GM13977 (cell line): ENCODE measurements at places on chromosomes 1 and 21.

DNA sequence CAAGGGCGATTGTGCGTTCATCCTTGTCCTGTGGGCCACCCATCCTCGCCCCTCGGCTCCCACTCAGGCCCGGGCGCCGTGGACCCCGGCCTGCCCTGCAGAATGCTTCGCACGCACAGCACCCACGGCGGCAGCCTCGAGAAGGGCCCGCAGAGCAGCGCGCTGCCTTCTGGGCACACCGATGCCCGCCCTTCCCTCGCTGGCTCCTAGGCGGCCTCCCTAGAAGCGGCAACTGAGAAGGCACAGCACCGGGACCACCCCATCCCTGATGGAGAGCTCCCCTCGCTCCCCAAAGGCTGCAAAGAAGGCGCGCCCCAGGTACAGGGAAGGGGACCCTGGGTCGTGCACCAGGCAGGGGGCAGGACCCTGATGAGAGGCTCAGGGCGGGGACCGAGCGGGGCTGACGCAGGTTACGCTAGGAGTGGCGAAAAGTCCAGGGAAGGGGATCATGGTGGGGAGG lies 971 bp downstream of the CAPZB start:
- DNase-seq: no peak

- no peak for DNase-seq
Measured at GRCh38 chr21:45531393-45532215, 10.6 kb downstream of the SLC19A1 start.

DNA sequence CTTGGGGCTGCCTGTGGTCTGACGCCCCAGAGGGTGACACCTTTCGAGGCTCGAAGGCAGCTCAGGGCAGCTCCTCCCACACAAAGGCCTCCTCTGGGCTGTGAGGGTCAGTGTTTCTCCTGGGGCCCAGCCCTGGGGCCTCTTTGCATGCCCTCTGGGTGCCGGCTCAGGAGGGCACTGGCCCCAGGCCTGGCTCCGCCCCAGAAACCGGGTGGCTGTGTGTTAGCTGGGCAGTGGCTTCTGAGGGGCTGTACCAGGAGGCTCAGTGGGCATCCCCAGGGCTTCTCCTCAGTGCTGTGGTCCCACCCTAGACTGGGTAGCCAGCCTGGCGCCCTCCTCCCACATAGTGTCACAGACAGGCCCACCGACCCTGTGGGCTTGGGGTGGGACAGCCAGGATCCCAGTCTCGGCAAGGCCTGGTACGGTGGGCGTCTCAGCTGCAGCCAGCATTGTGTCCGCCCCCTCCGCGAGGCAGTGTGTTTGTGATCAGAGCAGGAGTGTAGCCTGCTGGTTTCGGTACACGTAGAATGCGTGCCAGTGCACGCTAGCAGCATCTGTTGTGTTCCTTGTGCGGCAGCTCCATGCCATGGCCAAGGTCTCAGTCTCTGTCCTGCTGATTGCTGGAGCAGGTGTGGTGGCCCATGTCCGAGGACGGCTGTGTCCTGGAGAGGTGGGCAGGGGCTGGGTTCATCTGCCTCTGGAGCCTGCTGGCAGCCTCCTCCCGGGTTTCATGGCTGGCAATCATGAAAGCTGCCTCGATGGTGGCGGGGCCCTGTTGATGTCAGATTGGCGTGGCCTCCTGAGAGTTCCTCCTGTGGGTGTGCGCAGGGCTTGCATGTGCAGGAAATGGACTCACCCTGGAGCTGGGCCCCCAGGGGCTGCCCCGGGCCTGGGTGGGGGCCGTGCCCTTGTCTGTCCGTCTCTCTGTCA lies 28.0 kb downstream of the RRP1 start:
- no peak for DNase-seq

GRCh38 chr1:48120621-48121020 lies 101.9 kb upstream of the SLC5A9 start:
- DNase-seq: no peak

DNA sequence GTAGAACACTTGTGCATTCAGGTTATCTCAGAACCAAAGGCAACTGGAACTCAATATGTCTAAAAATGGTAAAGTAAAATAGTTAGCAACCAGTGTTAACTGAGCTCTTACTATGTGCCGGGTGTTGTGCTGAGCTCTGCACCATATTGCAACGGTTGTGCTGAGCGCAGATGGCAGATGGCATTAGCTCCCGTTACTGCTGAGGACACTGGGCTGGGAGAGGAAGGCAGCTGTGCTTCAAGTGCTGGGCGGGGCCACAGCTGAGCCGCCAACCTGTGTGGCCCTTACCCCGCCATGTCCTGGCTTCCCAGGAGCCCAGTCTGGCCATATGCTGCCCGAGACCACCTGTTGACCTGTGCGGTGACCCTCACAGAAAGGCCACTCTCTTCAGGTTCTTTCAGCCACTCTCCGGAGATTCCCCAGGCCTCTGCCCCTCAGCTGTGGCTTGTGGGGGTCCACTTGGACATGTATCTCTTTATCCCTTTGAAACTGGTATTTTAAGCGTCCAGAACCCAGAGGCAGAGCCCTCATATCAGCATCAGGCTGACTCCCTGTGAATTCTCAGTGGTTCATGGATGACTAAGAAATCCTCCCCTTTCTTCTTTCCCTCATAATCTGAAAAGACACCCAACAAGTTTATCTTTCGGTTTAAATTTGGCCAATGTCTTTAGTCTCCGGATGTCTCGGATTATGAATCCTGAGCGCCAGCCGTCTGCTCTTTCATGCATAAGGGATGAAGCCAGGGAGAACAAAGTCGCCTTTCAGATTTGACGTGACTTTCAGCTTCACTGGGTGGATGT lies 26.4 kb downstream of the LDLRAP1 start:
- no peak for DNase-seq

GRCh38 chr1:173914366-173914871 lies 2.7 kb downstream of the SERPINC1 start:
- peak; percentile 51 for DNase-seq

DNA sequence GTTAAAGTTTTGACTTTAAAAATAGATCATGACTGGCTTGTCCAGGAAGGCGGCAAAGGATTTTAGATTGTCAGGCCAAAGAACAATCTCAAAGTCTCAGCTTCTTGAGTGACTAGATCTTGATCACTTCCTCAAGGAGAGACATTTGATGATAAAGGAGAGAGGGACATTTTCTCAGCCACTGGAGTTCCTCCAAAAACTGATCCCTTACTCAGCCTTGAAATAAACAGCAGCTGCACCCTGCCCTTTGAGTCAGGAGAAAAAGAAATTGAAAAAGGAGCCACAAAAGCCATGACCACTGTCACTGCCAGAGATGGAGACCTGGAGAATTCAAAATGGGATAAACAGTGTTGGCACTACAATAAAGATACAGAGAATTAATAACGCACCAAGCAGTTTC lies 288.4 kb upstream of the PRMT6 start:
- DNase-seq: no peak

GRCh38 chr1:21909787-21910503 lies 27.2 kb downstream of the HSPG2 start:
- peak; percentile 84 for DNase-seq

DNA sequence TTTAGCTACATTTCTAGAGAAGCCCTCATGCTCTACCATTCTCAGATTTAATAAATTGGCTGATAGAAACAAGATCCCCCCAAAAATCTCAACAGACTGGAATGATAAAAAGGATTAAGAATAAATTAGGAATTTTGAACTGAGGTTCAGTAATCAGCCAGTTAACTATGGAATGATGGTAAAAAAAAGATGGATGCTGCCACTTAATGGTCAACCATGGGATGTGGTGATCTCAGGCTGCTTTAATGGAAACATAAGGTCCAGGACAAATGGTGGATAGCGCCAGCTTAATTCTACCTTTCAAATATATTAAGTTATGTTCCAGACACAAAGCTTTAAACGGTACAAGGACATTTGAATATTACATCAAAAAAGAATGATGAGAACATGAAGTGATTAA lies 49.9 kb downstream of the CCN1 start:
- DNase-seq: no peak

DNA sequence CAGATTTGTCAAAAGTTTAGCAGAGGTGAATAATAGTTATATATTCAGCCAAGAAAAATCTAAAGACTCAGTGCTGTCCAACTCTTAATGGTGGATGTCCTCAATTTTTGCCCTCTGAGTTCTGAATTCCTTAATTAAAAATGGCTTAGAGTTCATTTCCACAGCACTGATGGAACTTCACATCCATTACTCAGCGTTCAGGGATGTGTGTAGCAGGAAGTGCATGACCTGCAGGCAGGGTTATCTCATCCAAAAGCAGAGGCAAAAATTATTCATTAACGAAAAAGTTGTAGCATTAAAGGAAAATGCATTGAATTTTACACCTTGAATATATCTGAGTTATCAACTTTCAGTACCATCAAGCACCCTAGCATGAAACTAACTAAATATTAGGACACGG lies 96.7 kb downstream of the ZP4 start:
- DNase-seq: no peak

DNA sequence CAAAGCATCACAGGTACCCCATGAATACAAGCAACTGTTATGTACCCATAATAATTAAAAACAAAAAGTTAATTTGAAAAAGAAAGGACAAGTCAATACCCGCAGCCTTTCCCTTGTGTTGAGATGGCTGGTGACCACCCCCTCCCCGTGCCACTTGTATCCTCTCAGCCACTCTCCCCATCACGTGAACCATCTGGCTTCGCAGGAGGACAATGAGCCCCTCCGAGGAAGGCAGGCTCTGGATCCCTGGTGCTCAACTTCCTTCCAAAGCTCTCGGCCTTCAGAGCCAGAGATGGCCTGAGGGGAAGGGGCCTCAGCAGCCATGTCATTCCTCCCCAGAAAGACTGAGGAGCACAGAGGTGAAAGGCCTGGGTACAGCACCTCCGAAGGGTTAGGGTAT lies 120.4 kb upstream of the RAB4A start:
- no peak for DNase-seq

DNA sequence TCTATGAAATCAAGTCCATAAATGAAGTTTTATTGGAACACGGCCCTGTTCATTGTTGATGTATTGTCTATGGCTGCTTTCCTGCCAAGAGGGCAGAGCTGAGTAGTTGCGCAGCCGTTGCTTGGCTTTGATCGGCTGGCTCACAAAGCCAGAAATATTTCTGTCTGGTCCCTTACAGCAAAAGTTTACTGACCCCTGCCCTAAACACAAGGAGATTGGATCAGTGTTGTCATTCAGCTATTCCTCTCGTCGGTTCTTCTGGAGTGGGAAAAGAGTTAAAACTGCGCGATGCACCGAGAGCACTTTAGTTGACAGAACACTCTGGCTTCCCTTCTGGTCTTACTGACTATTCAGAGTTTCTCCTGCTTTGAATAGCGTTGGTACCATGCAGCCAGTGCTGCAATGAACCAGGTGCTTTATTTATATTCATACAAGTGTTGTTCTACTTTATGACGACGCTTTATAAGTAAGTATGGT lies 868 bp downstream of the ZBTB40 start:
- DNase-seq: peak; percentile 21

- DNase-seq: no peak
Measured at GRCh38 chr1:172917972-172918371, 132.8 kb downstream of the TNFSF18 start.

GRCh38 chr1:52249831-52250230 lies 107.9 kb downstream of the ZFYVE9 start:
- no peak for DNase-seq

DNA sequence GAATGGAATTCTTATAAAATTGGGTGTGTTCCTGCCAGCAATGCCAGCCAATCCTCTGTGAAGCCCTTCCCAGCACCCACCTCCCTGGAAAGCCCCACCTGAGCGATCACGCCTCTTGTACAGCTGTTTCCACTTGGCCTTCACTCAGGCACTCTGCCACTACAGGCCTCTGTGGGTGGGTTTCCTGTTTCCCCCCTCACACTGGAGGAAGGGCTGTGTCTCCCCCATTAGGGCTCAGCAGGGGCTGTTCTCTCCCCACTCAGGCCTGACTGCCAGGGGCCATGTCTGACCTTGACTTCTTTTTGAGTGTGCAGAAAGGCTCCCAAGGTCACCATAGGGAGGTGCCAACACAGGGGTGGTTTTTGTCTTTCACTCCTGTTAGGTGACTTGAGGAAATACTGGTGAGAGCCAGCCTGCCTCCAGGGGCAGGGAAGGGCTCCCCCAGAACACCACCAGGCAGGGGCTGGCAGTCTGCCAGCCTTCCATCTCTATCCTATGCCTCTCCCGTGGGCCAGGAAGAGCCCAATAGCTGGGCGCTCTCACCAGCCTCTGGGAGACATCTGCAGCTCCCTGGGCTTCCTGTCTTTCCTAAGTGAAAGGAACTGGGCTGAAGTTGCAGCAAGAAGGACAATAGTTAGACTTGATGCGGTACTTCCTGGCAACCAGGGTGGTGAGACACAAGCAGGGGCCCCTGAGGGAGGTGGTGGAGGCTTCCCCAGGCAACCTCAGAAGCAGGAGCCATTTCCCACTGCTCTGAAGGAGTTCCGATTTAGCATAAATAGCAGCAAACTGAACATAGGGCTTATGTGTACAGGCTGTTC lies 49.1 kb downstream of the ELK4 start:
- DNase-seq: peak; percentile 42

DNA sequence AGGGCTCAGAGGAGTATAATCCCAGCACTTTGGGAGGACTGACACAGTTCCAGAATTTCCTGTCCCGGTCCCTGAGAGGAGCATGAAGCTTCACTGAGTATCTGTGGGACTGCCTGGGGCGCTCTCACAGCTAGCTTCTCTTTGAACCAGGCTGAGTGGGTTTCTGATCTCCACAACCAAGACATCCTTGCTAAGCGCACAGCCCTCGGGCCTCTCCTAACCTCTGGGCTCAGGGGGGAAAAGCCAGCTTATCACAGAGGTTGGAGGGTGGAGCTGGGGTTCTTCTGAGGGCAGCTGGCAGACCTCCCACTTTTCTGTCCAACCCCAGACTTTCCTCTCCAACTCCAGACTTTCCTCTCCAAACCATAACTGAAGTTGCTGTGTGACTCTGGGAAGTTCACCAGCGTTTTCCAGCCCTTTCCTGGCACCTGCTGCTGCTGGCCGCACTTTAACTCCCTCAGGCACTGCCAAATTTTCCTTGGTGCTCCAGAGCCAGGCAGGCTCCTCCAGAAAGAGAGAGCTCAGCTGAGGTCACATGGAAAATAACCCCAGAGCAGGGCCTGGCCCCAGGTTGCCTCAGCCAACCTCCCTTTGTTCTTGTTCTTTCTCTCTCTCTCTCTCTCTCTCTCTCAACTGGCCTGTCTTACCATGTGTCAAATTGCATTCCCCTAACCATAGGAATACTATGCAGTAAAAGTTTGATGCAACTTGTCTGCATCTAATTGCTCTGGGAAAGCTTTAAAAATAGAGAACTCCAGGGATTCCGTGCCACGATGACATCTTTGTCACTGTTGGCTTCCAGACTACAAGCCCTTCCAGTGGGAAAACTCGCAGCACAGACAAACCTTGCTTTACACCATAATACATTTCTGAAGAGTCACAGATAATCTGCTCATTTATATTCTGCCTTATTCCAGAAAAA lies 49.5 kb downstream of the OLFML2B start:
- no peak for DNase-seq

GRCh38 chr1:12170263-12170671 lies 3.5 kb downstream of the TNFRSF1B start:
- no peak for DNase-seq
